Stimulated activated CD8-positive, alpha-beta memory T cell treated with anti-CD3 and anti-CD28 coated beads, Interleukin-2, amount 100 ng/mL, for 1 hour (primary cell): ENCODE measurements at places on chromosomes 1 and 21.
A peak's percentile ranks its signal among the peaks of the same experiment; 100 is the strongest.

GRCh38 chr1:174999936-175000696, at the start of gene CACYBP:
TSS of gene CACYBP (plus strand) at chr1:174999947. CDS start at chr1:175000181, 234 bp downstream.
- DNase-seq: no peak

DNA sequence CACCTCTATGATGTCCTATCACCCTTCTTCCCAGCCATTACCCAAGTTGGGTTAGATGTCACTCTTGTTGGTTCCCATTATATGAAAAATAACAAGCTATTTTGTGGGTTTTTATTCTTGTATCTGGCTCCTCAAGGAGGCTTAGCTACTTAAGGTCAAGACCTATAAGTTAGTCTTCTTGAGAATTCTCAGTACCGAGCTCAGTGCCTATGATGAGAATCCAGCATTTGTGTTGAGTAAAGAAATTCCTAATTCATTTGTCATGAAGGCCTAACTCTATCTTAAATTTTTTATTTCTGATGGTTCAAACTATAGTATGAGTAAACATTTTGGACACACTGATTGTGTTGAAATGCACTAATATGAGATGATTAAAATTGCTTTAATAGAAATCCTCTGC, 15.9 kb downstream of the NUF2 start:
- no peak for DNase-seq

GRCh38 chr1:160731990-160732389, 7.1 kb upstream of the SLAMF7 start:
- DNase-seq: no peak

GRCh38 chr1:151945725-151946722, 36.7 kb upstream of the THEM4 start:
- peak; percentile 68 for DNase-seq

- DNase-seq: no peak
Observed at GRCh38 chr1:67463298-67463955, 33.2 kb upstream of the SERBP1 start.

GRCh38 chr1:206590025-206590758, 22.1 kb downstream of the EIF2D start:
- DNase-seq: no peak

- DNase-seq: no peak
Observed at GRCh38 chr1:209040351-209040750, 543.2 kb upstream of the CAMK1G start.

DNA sequence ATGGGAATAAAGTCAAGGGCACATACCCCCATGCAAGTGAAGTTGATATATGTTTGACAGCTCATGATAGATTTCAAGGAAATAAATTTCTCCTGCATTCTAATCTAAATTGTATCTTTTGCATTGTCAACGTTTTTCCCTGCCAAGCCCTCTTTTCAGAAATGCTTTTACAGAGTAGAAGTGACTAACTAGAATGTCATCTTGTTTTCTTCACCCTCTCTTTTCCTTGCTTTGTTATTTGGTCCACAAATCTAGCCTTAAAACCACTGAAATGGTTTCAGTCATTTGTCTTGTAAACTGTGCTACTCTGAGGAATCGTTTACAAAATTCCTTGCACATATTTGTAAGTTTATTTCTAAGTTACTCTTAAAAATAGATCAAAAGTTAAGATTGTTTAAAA, 600.8 kb upstream of the CXADR start:
- no peak for DNase-seq

- no peak for DNase-seq
Observed at GRCh38 chr1:175409938-175410337, 217.4 kb upstream of the KIAA0040 start.

- peak; percentile 10 for DNase-seq
Observed at GRCh38 chr1:160251687-160252526, 10.4 kb downstream of the DCAF8 start.

GRCh38 chr1:52393174-52393573, 11.0 kb downstream of the ORC1 start:
- DNase-seq: no peak

- DNase-seq: no peak
Observed at GRCh38 chr1:207191061-207191460, 87.0 kb downstream of the C4BPA start.

DNA sequence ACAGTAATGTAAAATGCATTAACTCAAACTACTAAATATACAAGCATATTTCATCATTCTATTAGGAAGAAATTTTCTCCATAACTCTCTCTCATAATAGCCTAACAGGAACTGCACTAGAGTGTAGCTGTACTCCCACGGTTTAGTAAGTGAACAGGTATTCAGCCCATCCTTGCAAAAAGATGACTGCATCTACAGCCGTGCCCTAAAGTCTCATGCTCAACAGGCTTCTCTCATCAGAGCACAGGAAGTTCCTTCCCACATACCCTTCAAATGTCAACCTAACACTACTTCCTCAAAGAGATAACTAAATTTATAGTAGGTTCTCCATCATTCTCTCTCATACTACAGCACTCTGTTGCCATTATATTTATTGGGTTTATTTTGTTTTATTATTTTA, 251.6 kb downstream of the AKT3 start:
- DNase-seq: no peak

DNA sequence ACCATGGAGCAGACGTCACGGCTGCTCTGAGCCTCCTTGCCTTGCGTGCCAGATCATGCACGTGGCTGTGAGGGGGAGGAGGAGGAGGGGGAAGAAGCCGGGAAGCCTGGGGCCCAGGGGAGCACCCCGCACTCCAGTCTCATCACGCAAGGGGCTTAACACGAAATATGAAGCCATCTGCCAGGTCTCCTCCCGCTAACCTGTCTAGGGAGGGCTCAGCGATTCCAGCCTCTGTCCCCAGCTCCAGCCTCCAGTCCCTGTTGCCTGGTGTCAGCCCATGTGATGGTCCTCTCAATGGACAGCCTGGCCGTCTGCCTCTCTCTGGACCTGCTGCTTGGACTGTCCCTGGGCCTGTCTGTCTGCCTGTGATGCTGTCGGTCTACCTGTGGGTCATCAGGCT, 22.5 kb upstream of the C1QA start:
- no peak for DNase-seq

DNA sequence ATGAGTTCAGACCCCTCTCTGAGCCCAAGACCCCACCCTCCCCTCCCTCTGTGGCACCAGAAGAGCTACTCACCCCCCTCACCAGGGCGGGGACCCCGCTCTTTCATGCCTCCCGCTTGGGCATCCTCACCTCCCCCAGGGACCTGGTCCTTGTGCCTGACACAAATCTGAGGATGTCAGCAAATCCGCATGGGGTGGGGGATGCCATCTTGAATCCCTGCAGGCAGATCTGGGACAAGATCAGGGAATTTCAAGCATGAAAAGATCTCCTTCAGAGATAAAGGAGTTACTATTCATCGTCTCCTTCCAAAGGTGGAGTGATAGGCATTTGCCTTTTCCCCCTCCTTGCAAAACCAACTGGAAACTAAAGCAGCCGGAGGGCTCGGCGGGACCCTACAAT, 81.1 kb downstream of the DISP3 start:
- no peak for DNase-seq
